ENCODE measurements at places on chromosomes 6 and 20.

- no peak for DNase-seq
Measured at GRCh38 chr6:2166717-2167116, 78.7 kb downstream of the GMDS start.

GRCh38 chr6:30491991-30492952 lies 3.0 kb downstream of the HLA-E start:
- no peak for DNase-seq

GRCh38 chr6:27494987-27495385 lies 22.1 kb upstream of the ZNF184 start:
- DNase-seq = no peak

DNA sequence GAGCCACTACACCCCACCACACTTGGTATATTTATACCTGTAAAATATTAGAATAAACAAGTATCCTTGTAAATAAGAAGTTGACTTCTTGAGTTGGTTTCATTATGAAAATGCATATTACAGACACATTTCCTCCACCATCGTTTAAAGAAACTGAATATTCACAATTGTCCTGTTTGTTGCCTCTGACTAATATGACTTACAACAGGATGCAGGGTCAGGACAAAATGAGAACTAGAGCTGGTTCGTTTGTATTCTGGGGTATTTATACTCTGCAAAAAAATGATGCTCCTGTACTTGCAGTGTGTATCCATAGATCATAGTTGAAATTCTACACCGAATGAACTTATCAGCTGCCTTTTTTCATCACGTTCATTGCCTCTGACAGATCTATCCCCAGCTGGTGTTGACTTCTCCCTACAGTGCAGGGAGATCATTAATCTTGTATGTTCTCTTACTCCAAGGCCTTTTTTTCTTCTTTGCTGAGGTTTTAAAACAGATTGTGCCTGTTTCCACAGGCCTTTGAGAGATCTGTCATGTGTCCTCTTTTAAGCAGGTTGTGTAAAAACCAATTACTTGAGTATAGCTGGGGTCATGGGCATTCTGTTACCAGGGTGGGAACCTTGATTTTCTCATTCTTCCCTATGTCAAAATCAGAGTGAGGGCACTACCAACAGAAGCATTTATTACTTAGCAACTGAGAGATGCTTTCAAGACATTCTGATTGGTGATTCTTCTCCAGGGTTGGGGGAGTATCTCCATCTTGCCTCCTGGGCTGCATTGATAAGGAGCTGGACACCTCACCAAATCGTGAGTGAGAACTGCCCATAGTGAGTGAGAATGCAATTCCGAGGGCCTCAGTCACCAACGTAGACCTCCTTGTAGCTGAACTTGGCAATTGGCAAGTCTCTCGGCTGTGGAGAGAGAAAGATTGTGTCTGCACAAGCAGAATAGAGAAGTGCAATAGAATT lies 78.8 kb upstream of the CD83 start:
- DNase-seq = no peak
